ENCODE measurements at places on chromosomes 3 and 15.

GRCh38 chr3:196712514-196713413, 587 bp downstream of the PIGX start:
- peak; percentile 67 for DNase-seq

DNA sequence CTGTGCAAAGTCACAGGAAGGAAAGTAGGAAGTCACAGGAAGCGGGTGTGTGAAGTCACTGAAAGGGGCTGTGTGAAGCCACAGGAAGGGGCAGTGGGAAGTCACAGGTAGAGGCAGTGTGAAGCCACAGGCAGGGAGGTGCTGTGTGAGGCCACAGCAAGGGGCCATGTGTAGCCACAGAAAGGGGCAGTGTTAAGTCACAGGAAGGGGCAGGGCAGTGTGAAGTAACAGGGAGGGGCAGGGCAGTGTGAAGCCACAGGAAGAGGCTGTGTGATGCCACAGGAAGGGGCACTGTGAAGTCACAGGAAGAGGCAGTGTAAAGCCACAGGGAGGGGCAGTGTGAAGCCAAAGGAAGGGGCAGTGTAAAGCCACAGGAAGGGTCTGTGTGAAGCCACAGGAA, 36.5 kb downstream of the GASK1A start:
- DNase-seq, result no peak

DNA sequence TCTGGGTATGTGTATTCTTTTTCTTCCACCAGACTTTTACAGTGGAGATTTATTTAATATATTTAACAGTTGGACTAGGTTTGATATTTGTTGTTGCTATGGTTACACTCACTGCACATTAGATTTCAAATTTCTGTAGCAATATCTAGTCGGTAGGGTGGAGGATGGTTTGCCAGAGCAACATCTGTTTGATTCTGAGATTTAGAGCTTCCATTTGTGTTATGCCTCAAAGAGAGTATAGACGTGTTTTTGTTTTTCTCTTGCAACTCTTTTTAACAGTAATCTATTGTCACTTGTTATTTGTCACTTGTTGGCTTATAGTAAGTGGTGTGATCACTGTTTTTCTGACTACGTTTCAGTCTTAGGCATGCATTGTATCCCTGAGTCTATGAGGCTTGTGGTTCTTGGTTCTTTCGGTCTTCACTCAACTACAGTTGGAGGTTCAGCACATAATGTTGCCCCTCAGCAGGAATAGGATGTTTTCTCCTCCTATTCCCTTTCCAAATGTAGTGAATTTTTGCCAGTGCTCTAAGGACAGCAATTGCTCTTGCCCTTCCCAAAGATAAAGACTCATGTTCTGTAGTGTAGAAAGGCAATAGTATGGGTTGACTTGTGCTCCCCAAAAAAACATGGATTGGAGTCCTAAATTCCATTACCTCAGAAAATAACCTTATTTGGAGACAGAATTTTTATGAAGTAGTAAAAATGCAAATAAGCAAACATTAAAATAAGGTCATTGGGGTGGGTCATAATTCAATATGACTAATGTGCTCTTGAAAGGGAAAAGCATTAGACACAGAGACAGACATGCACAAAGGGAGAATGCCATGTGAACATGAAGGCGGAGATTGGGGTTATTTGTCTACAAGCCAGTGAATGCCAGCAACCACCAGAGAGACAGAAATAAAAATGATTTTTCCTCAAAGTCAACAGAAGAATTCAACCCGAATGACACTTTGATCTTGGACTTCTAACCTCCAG, 692.1 kb downstream of the DIPK2A start:
- no peak for DNase-seq

- DNase-seq, result no peak
These were observed 733.0 kb downstream of the NTRK3 start for GRCh38 chr15:87523516-87523915.

DNA sequence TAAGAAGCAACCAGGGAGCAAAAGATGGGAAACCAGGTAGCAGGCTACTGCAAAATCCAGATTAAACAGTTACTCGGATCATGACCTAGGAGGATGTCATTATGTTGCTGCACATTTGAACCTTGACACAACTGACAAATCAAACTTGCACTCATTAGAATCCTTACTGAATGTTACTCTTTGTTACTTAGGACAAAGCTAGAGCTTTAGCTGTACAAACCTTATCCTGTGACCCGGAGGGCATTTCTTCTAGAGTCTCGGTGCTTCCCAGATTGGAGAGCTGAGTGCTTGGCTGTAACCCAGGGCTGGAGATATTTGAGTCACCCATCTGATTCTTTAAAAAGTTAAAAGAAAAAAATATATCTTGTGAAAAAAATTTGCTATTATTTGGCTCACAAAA, 43.4 kb downstream of the DCP1A start:
- no peak for DNase-seq

DNA sequence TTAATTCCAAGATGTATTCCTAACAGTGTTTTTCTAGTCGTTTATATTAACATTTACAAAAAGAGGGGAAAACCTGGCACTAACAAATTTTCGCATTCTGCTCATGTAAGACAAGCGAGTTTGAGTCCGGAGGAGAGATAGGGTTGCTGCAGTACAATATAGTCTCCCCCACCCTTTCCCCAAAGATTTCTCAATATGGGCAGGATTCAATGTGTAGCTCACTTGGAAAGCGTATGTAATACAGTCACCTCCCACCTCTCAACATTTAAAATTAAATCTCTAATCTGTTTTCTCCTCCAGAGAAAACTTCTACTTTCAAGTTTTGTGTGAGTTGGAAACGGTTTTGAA, 57.9 kb downstream of the CMSS1 start:
- no peak for DNase-seq

GRCh38 chr3:111069974-111070771, 1.4 kb upstream of the NECTIN3 start:
- DNase-seq, result no peak

DNA sequence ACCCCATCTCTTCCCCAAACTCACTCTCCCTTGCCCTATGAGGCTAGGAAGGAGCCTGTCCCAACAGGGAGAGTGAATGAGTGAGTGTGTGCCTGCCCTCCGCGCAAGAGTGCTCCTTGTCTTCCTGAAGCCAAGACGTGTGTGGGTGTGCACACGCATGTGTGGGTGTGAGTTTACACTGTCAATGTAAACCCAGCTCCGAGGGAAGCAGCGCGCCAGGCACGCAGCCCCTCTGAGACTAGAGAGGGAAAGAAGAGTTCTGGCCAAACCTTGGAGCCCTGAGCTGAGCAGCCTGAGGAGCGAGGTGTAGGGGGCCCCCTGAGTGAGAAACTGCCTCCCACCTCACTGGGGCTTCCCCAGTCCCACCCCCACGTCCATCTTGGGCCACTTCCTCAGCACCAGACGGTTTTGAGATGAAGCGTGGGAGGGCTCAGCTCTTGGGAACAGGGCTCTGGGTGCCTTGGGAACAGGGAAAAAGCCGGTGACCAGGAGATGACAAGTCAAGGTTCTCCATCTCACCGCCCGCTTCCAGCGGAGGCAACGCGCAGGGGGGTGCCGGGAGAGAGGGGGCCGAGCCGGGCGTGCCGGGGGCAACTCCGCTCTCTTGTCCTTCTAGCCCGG, 5.1 kb downstream of the MECOM start:
- no peak for DNase-seq

- no peak for DNase-seq
These were observed 26.4 kb upstream of the LAMP3 start for GRCh38 chr3:183188895-183189462.

DNA sequence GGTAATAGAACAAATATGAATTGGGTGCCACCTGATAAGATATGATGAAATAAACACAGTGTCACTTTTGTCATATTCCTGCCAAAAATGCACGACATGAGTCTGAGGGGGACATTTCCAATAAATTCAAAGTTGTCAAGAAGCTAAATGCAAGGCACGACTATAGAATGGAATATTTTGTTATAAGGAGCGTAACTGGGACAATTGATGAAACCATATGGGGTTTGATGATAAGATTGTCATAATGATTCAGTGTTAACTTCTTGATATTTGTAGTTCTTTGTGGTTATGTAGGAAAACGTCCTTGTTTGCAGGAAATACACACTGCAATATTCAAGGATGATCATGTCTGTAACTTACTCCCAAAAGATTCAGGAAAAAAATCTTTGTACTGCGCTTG, 163.3 kb downstream of the MEX3B start:
- no peak for DNase-seq

DNA sequence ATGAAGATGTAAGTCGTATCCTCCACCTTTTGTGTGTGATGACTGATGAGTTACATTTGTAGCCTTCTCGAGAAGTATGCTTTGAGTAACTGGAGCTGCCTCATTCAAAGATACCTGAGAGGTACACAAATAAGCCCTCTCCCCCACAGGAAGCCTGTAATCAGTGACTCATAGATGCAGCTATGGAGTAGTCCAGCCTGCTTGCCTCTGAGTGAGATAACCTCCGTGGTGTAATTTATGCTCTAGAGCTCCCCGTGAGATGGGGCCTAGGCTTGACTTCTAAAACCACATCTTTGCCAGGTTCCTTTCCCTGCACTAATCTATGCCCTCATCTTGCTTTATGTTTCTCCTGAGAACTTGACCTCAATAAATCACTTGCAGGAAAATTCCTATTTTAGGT, 291.7 kb downstream of the SUCLG2 start:
- no peak for DNase-seq

- no peak for DNase-seq
These were observed 439.9 kb downstream of the TBL1XR1 start for GRCh38 chr3:176757429-176757828.

DNA sequence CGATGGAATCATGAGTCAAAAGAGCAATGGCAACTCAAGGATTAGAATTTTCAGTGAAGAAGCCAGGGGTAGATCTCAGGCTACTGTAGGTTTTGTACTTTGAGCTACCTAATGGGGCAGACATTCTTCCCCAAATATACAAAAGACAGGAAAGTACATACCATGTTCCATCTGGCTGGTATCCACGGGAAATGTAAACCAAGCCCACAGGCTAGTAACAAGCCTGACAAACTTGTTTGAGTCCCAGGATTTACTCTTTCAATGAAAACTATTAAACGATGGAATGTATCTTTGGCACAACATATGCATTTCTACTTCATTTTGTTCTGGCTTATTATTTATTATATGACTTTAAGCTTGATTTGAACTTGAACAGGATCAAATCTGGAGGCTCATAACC, 44.2 kb upstream of the GOLIM4 start:
- no peak for DNase-seq

DNA sequence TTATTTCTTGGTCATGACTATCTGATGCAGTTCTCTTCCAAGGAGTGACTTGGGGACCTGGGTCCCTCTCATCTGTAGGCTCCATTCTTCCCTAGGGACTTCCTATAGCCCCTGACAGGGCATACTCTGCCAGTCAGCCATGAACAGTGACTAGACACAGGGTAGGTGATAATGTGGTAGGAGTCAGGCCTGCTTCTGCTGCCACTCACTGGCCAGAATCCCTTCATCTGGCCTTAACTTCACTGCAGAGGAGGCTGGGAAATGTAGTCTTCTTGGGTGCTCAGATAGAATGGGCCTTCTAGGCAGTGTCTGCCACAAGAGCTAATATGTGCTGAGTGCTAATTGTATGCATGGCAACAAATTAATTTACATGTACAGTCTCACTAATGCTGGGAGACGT, 84.5 kb downstream of the CACNA2D3 start:
- no peak for DNase-seq

GRCh38 chr3:114732353-114732752, 414.7 kb downstream of the ZBTB20 start:
- DNase-seq, result no peak

DNA sequence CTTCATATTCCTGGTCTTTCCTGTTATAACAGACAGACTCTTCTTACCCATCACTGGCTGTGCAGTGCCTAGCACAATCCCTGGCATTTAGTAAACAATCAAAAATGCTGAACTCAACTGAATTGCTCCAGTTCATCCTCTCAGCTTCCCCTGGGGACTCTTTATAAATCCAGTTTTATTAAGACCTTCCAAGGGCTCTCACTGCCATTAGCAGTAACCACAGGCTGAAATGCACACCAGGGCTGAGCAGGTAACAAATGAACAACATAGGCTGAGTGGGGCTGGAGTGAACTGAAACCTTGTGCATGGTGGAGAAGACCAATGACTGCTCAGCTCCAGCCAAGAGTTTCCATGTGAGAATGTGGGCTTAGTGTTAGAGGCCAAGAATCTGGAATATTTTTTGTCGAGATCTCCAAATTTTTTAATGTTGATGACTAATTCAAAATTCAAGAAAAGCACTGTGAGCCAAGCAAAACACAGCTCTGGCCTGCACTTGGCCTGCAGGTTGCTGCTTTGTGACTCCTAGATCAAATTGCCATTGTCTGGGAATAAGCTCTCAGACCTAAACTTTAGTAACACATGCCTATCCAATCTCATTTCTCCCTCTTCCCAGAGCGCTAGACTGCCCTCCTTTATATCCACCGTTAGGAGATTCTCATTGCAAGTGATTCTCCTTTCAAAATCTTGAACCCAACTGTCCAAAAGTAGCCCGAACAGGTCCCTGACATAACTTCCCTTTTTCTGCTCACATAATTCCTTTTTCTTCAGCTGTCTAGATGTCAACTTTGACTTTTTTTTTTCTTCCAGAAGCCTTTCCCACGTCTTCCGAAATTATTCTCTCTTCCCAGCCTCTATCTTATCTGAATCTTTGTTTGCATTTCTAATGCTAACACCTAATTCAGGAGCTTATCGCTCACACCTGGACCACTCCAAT, 7.4 kb downstream of the SQOR start:
- no peak for DNase-seq

GRCh38 chr3:54668236-54668635, 259.6 kb downstream of the LRTM1 start:
- peak; percentile 32 for DNase-seq

DNA sequence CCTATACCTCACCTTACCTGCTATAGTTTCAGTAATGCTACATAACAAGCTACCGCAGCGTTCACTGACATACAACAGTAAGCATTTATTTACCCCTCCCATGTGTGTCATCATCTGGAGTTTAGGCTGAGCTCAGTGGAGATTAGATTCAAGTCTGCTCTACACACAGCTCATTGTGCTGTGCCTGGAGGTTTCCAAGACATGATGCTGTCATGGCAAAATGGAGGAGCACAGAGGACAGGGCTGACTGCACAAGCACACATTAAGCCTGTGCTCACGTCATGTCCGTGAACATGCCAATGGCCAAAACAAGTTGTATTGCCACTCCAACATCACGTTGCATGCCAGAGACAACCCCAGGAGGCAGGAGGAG, 333.8 kb upstream of the TRIM42 start:
- DNase-seq, result no peak
